Hair follicle dermal papilla cell (primary cell): ENCODE measurements at places on chromosomes 13 and 19. TPM values are rescaled to one million over a fixed set of nuclear protein-coding genes. Genes with fewer than 3 reads are reported as not detected.

TMEM238 gene
- 0.16 TPM in 1 of 2 replicates, not detected in the other for total RNA-seq

CALR3 gene
- not detected in 2 replicates for total RNA-seq

ZSCAN1 gene
- total RNA-seq = not detected in 2 replicates

RYR1 gene
- under 0.01 TPM in 2 replicates for total RNA-seq

C19orf73 gene
- 0.36 TPM in 1 of 2 replicates, not detected in the other for total RNA-seq

SIRT2 gene
- total RNA-seq = 64.1 and 65.9 TPM in 2 replicates

B3GNT3 gene
- not detected in 2 replicates for total RNA-seq

ATF5 gene
- 8.1 and 9.2 TPM in 2 replicates for total RNA-seq

SOHLH2 gene
- total RNA-seq = 0.36 and 0.49 TPM in 2 replicates

C5AR1 gene
- total RNA-seq = 0.49 TPM in 1 of 2 replicates, not detected in the other

TNFSF9 gene
- 5.7 and 7.5 TPM in 2 replicates for total RNA-seq

SLC27A5 gene
- total RNA-seq = 3.8 and 4.9 TPM in 2 replicates

ZNF181 gene
- total RNA-seq = 17.5 and 20.8 TPM in 2 replicates

CRX gene
- not detected in 2 replicates for total RNA-seq

ATXN8OS gene
- not detected in 2 replicates for total RNA-seq

SLC8A2 gene
- 0.97 TPM in 1 of 2 replicates, not detected in the other for total RNA-seq

ZNF98 gene
- not detected in 2 replicates for total RNA-seq

BEST2 gene
- total RNA-seq = not detected in 2 replicates

ATP4B gene
- total RNA-seq = not detected in 2 replicates

CGB7 gene
- 0.16 TPM in 1 of 2 replicates, not detected in the other for total RNA-seq

ZNF208 gene
- total RNA-seq = 1.9 and 5.2 TPM in 2 replicates

WDR87 gene
- total RNA-seq = under 0.01 TPM in 1 of 2 replicates, not detected in the other

NLRP5 gene
- total RNA-seq = not detected in 2 replicates

PNMA8B gene
- 1.1 and 2.9 TPM in 2 replicates for total RNA-seq

ARRDC2 gene
- total RNA-seq = 11.0 and 12.3 TPM in 2 replicates

DCT gene
- total RNA-seq = 0.16 TPM in 1 of 2 replicates, not detected in the other

SLC1A5 gene
- total RNA-seq = 250 and 297 TPM in 2 replicates

GCDH gene
- 28.9 and 41.5 TPM in 2 replicates for total RNA-seq

SIPA1L3 gene
- total RNA-seq = 12.7 and 14.0 TPM in 2 replicates

ZNF90 gene
- 1.1 and 1.3 TPM in 2 replicates for total RNA-seq

GPR12 gene
- not detected in 2 replicates for total RNA-seq

ZC3H4 gene
- total RNA-seq = 21.1 and 21.3 TPM in 2 replicates

PGLYRP2 gene
- not detected in 2 replicates for total RNA-seq

SIAH3 gene
- total RNA-seq = not detected in 2 replicates

SLITRK5 gene
- total RNA-seq = under 0.01 TPM in 2 replicates

ZIC2 gene
- total RNA-seq = under 0.01 TPM in 1 of 2 replicates, not detected in the other
